ENCODE measurements at places on chromosomes 4 and X. TPM values are rescaled to one million over a fixed set of nuclear protein-coding genes. Genes with fewer than 3 reads are reported as not detected.

GRCh38 chr4:38360201-38360600 is 303.8 kb upstream of the KLF3 start:
- no peak for DNase-seq

GRCh38 chrX:153902385-153902784 is 2.1 kb upstream of the AVPR2 start:
- no peak for DNase-seq

DNA sequence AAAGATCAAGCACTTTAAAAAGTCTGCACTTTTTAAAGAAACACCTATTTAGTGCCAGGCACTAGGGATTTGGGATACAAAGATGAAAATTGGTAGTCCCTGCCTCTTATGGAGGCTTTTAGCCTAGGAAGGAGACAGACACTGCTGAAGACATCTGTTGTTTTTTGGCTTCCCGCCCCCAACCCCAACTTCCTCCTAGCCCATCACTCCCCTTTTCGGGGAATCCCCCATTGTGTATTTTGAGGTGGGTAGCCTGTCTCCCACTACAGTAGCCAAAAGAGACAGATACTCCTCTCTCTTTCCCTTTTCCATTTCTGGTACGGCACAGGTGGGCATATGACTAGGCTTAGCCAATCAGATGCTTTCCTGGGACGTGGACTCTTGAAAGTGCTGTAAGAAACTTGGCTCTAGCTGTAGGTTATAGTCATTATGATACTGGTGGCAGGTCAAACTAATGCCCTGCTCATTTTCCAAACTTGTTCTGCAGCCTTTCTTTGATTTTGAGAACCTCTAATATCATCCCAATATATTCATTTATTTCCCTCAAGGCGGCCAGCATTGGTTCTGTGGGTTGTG is 194.6 kb upstream of the RBPJ start:
- no peak for DNase-seq

- no peak for DNase-seq
Observed at GRCh38 chrX:108029928-108030711, 14.7 kb upstream of the VSIG1 start.

- DNase-seq: no peak
Observed at GRCh38 chrX:69505772-69506616, 1.9 kb downstream of the NALF2 start.

GRCh38 chr4:89193843-89194242 is 82.5 kb downstream of the TIGD2 start:
- DNase-seq: no peak

SAGE1 gene
- not detected for total RNA-seq

IL15 gene
- 5.6 TPM for total RNA-seq

HSFX4 gene
- total RNA-seq: not detected

NXF2 gene
- not detected for total RNA-seq

ODAPH gene
- total RNA-seq: not detected

GRCh38 chr4:106041294-106042002 is 146.2 kb downstream of the NPNT start:
- no peak for DNase-seq

DNA sequence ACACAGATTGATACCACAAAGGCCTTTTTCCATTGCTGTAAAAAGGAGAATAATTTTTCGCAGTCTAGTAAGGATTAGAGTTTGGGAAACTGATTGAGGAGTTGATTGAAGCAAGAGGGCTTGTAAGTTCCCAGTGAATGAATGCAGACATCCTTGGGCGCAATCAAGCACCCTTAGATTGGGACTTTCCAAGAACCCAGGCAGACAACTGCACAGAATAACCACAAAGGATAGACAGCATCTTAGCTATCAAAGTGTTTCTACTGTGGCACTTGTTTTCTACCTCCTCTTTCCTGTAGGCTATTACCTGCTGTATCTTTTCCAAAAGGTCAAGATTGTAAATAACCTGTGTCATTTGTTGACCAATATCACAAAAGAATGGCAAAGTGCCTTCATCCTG is 2.6 kb downstream of the COX18 start:
- DNase-seq: no peak

GRCh38 chr4:85498068-85498733 is 23.3 kb downstream of the ARHGAP24 start:
- DNase-seq: no peak

GAB3 gene
- total RNA-seq: 12.8 TPM

RASGEF1B gene
- total RNA-seq: 30.9 TPM

GRCh38 chrX:110338935-110339334 is 19.7 kb upstream of the RTL9 start:
- no peak for DNase-seq

- no peak for DNase-seq
Observed at GRCh38 chr4:55183926-55184599, 58.7 kb upstream of the KDR start.

DNA sequence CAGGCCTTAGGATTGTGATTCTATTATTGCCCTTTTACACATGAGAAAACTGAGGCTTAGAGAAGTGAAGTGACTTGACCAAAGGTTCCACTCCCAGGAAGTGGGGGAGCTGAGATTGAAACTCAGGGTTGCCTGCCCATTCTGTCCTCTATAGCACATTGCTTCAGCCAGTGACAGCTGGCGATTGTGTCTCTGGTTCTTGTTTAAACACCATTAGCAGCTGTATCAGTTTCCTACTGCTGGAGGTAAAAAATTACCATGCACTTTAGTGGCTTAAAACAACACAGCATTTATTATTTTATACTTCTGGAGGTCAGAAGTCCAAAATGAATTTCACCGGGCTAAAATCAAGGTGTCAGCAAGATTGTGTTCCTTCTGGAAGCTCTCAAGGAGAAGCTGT is 205.8 kb upstream of the MAMLD1 start:
- peak; percentile 3 for DNase-seq

TEX13D gene
- not detected for total RNA-seq

PLRG1 gene
- total RNA-seq: 61.4 TPM

PGAM4 gene
- total RNA-seq: not detected

GRCh38 chrX:10974920-10975319 is 136.2 kb upstream of the HCCS start:
- peak; percentile 21 for DNase-seq

GRCh38 chr4:93431371-93431770 is 397.2 kb upstream of the ATOH1 start:
- DNase-seq: no peak

TCEANC gene
- total RNA-seq: 6.7 TPM

FAM47A gene
- total RNA-seq: not detected

NDST3 gene
- total RNA-seq: not detected

DNA sequence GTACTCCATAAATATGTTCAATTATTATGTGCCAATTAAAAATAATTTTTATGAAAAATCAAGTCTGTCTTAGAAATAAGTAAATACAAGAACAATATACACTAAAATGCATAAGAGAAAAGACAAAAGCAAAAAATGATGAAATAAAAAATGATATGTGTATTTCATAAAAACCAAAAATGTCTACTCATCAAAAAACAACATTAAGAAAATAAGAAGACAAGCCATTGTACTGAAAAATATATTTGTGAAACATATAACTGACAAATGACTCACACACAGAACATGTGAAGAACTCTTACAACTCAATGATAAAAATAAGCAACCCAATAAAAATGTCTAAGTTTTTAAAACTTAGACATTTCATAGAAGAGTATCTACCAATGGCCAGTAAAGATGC is 34.1 kb upstream of the ENOX2 start:
- no peak for DNase-seq

DNA sequence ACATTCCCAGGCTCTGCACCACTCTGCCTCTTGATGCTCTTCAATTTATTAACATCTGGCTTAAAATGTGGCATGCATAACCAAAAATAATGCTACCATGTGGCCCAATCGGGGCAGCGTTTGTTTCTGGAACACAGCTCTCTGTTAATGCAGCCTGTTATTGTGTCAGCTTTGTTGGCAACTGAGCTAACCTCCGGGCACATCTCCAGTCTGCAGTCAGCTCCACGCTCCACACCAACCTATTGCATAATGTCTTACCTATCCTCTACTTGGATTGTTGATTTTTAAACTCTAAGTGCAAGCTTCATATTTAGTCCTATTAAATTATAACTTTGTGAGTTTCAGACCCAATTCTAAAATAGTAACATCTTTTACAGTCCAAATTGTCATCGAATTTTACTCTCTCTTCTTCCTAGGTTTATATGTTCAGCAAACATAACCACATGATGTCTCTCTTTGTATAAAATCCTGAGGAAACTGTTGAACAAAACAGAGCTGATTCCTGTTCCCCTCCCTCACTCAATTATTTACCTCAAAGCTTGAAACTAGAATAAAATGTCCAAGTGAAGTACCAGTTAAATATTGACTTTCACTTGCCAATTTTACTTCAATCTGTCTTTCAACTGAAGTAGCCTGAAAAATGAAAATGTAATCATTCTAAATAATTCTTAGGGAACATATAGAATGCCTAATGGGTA is 92.2 kb upstream of the RAPGEF2 start:
- peak; percentile 81 for DNase-seq

DNA sequence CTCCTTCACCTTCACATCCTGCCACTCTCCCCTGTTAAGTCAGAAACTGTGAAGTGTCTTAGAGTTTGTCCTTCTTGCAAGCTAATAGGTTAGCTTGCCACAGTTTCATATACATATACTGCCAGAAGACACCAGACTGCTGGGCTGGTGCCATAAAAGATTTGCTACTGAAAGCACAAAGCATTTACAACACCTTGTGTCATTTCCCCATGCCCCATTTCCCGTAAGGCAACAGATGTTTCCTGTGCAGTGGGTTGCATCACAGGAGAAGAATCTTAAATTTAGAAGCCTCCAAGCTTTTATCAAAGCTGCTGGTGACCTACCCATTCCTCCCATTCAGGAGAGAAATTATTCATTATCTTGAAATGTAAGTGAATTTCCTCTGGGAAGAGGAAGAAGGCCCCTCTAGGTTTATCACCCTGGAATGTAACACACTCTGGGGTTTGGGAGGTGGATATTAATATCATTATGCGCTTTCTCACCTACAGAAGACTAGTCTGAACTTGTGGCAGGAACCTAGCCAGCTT is 34.5 kb upstream of the RAB33B start:
- peak; percentile 75 for DNase-seq

GRCh38 chrX:27309406-27309805 is 153.7 kb downstream of the PPP4R3C start:
- DNase-seq: no peak

DNA sequence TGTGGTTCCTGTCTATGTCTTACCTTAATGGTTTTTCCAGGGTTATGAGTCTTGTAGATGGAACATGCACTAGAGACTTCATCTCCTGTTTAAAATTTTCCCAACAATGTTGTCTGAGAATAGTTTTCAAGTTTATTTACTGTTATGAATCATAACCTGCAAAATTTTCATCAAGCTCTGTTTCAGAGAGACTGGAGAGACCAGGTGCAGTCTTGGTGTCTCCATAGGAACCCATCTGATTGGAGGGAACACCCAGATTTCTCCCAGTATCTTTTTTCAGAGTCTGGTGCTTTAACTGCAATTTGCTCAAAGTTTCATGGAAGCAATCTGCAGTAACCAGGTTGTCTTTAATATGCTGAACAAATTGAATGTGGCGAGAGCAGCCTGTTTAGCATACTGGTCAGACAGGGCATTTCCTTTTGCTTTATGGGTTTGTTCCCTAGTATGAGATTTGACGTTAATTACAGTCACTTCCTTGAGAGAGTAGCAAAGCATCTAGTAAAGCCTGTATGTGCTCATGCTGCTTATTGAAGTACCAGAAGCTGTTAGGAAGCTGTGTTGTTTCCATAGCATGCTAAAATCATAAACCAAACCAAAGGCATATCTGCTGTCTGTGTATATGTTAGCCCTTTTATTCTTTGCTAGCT is 18.8 kb upstream of the VSIG1 start:
- DNase-seq: no peak

Data from lung (tissue), 17 donors.